LHCN-M2 (cell line): ENCODE measurements at places on chromosomes 2 and 18. TPM values are rescaled to one million over a fixed set of nuclear protein-coding genes. Genes with fewer than 3 reads are reported as not detected.

The ABCB11 gene
- not detected in 2 replicates for total RNA-seq

The CTNNA2 gene
- total RNA-seq, result 0.06 TPM in 2 replicates

DNA sequence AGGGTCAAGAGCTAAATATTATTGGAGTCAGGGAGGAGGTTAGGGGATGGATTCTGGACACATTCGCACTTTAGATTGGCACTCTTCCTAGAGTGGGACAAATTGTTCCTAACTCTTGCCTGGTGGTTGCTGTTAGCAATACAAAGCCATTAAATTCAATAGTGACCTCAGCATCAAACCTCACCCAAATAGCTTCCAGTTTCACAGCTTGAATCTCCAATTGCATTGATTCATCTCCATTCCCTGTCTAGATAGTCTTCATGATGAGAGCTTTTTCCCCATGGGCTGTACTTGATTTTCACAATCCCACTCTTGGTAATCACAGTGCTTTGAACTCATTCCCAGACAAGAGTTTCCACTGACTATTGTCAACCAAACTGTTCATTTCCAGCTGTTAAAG, 585.9 kb upstream of the SYT4 start:
- DNase-seq, result peak; percentile 1

The HMSD gene
- total RNA-seq, result not detected in 2 replicates

- DNase-seq, result peak; percentile 22
These were observed 2.7 kb upstream of the SIX2 start for GRCh38 chr2:45011621-45012602.

GRCh38 chr2:128774320-128775216, 455.9 kb upstream of the HS6ST1 start:
- DNase-seq, result no peak

DNA sequence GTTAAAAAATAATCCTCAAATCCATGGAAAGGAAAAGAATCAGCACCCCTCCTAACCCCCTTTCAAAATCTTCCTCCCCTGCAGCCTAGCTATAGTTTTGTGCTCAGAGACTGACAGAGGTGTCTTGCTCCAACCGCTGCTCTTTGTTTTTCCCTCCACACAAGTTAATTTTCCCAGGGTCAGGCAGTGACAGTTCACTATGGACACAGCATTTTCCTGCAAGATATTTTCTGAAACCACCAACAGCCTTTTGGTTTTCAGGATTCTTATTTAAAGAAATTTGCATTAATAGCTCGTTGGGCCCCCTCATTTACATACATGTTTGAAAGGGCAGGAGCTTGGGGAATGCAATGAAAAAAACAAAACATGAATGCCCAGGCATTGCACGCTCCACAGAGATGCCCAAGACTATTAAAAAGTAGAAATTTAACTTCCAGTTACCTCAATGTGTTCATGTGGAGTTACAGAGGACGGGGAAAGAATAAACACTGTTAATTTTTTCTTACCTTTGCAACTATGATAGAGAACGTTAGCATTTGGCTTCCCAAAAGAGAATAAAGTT, 71.4 kb upstream of the CXCR4 start:
- no peak for DNase-seq

DNA sequence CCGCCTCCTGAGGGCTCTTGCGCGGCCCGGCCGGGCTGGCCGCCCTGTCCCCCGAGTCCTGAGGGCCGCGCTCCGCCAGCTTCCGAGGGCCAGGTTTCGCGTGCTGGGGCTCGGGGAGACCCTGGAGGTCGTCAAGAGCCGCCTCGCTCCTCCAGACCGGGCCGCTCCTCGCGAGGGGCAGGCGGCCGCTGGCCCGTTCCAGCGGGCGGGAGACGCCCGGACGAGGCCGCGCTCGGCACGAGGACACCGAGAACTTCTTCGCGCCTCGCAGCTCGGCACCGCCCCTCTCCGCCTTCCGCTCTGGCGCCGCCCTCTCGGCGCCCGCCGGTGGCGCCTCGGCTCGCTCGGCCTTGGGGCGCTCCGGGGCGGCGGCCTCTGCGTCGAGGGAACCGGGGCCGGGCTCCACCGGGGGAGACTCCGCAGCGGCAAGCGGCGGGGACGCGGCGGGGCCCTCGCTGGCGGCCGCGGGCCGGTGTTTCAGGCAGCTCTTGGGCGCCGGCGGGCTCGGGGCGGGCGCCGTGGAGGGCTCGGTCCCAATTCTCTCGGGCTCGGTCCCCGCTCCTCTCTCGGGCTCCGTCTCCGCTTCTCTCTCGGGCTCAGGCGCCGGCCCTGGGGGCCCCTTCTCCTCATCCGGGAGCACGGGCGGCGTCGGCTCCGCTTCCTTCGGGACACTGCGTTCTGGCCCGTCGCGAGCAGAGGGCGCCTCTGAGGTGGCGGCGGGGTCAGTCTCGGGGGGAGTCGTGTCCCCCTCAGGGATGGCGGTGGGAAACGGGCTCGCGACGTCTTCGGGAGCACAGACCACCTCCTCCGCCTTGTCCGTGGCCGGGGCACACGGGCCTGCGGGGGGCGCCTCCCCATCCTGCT, 91.6 kb upstream of the MGAT4A start:
- DNase-seq, result no peak

The SCTR gene
- total RNA-seq, result not detected in 2 replicates

DNA sequence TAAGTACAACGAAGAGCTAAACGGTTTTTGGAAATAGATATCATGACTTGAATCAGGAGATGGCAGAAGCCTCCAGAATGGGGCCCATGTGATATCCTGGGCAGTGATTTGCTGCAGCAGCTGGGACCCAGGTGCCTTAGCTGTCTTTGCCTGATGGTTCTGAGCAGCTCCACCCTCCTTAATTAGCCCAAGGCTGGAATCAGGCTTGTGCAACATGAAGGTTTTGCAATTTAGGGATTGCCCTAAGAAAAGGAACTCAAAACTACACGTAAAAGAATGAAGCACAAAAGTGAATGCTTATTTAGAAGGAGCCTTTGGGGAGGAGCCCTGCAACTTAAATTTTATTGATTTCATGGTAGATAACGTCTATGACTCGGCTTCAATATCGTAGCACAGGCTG, 17.3 kb upstream of the CNDP2 start:
- no peak for DNase-seq

- DNase-seq, result no peak
These were observed 615.8 kb downstream of the ARHGAP15 start for GRCh38 chr2:143745060-143745459.

The ST6GAL2 gene
- total RNA-seq, result not detected in 2 replicates

GRCh38 chr2:104656571-104657163, 197.2 kb upstream of the POU3F3 start:
- DNase-seq, result no peak

The VIL1 gene
- total RNA-seq, result not detected in 2 replicates

GRCh38 chr2:18825838-18826237, 236.5 kb upstream of the NT5C1B start:
- DNase-seq, result no peak

DNA sequence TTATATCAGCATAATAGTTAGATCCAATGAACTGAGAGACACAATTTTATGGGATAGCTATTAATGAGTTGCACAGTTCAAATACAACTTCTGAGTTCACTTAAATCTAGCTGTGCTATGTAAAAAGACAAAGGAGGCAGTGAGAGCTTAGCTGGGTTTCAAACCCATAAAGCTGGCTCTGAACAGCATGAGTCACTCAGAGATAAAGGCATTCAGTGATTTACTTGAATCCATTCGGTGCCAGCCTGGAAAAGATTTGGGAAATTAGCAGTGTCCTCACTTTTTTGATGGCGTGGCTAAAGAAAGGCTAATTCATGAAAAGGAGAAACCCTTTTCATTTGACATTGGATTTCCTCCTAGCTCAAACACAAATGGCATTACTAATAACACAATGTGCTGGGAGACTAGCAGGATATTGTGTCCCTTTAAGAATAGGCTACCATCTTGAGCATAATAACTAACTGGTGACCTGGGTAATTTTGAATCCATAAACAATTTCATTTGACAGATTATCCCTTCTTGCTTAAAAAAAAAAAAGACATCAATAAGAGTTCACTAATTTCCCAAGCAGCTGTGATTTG, 98.4 kb upstream of the NEUROD1 start:
- no peak for DNase-seq

The CD207 gene
- total RNA-seq, result not detected in 2 replicates

GRCh38 chr2:192957425-192957824, 762.7 kb upstream of the TMEFF2 start:
- DNase-seq, result no peak

DNA sequence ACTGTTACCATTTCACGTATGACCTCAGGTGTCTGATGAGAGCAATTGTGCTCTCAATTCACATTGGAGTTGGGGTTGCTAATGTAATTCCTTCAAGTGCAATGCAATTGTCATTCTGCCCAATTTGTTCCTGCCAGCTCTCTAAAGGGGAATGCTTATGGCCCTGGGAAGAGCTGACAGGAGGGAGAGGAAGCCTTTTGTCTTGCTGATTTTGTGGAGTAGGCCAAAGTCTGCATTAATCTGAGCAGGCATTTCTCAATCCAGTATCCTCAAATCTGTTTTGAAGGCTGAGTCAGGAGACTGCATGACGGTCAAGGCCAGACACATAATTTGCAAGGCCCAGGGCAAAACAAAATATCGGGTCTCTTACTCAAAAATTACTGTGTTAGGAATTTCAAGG, 326.4 kb upstream of the SPHKAP start:
- no peak for DNase-seq

The RND3 gene
- 96.0 and 133 TPM in 2 replicates for total RNA-seq

- DNase-seq, result no peak
These were observed 43.3 kb downstream of the WDPCP start for GRCh38 chr2:63545023-63545422.

GRCh38 chr2:113230531-113230930, 48.2 kb downstream of the PAX8 start:
- no peak for DNase-seq

- DNase-seq, result no peak
These were observed 99.4 kb downstream of the CCDC102B start for GRCh38 chr18:68897286-68897685.

The TAF1B gene
- 23.0 and 23.9 TPM in 2 replicates for total RNA-seq

- DNase-seq, result no peak
These were observed 27.9 kb downstream of the NEMP2 start for GRCh38 chr2:190506666-190507065.

DNA sequence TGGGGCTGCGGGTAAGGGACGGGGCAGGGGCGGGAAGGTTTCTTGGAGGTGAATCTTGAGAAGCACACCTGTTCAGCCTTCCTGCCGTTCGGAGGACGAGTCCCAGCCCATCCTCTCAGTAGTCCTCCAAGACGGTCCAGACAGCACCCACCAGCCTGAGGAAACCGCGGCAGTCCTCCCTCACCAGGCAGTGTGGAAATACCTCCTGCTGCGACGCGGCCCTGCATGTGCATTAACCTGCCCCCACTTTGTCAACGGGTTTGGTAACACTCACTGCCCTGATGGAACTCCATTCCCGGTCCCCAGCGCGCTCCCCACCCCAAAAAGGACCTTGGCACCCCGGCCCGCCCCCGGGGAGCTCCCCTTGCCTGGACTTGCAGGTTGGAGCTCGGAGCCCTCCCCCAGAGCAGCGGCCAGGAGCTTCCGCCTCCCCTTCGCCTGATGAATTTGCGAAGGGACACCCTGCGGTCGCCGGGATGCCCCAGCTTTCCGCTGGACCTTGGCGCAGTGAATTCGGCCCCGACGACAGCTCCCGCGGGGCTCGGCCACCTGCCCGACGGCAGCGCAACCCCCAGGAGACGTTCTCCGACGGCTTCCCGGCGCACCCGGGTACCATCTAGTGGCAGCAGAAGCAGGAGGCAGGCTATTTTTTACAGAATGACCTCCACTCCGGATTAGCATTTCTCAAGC, 31.5 kb downstream of the ACVR1C start:
- peak; percentile 10 for DNase-seq

The EVX2 gene
- total RNA-seq, result not detected in 2 replicates

GRCh38 chr2:202060218-202060617, 12.8 kb upstream of the KIAA2012 start:
- DNase-seq, result no peak

GRCh38 chr18:48887905-48888772, 62.6 kb downstream of the SMAD7 start:
- DNase-seq, result no peak

The MROH2A gene
- not detected in 2 replicates for total RNA-seq

GRCh38 chr2:85112906-85113625, 20.1 kb upstream of the TCF7L1 start:
- peak; percentile 59 for DNase-seq

DNA sequence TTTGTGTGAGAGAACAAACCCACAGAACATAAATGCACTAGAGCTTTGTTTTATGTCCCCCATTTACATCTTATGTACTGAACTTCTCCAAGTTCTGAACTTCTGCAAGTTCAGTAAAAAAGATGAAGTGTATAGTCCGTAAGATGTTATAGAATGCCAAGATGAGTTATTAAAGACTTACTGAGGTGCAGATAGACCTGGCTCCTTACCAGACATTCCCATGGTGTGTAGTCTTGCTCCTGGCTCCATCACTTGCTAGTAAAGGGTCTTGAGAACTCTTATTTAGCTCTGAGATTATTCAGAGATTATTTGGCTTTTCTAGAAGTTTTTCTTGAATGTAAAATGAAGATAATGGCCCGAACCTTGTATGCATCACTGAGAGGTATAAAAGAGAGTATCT, 16.8 kb downstream of the GULP1 start:
- no peak for DNase-seq

GRCh38 chr18:8816220-8816619, 110.9 kb downstream of the MTCL1 start:
- DNase-seq, result no peak

GRCh38 chr2:230890646-230891045, 25.9 kb downstream of the ITM2C start:
- DNase-seq, result no peak

The IL36A gene
- not detected in 2 replicates for total RNA-seq

GRCh38 chr2:234661849-234662248, 165.0 kb upstream of the ARL4C start:
- DNase-seq, result no peak

DNA sequence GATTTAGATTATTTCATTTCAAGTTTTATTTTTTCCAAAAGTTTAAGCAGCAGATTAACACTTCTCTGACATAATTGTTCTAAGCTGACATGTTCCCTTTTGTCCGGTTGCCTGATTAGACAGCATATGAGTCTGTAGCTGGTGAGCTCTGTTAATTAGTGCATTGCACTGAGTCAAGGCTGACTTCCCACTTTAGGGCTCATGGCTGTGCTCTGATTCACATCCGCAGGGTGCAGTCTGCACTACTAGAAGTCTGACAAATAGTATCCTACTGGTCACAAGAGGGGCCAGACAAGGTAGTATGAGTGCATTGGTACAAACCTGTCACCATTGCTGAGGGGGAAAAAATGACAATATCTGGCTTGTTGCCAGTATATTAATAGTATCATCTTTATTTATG, 443.9 kb upstream of the ZNF804A start:
- DNase-seq, result no peak
